KBM-7 (cell line): ENCODE measurements at places on chromosomes 16 and 17.

DNA sequence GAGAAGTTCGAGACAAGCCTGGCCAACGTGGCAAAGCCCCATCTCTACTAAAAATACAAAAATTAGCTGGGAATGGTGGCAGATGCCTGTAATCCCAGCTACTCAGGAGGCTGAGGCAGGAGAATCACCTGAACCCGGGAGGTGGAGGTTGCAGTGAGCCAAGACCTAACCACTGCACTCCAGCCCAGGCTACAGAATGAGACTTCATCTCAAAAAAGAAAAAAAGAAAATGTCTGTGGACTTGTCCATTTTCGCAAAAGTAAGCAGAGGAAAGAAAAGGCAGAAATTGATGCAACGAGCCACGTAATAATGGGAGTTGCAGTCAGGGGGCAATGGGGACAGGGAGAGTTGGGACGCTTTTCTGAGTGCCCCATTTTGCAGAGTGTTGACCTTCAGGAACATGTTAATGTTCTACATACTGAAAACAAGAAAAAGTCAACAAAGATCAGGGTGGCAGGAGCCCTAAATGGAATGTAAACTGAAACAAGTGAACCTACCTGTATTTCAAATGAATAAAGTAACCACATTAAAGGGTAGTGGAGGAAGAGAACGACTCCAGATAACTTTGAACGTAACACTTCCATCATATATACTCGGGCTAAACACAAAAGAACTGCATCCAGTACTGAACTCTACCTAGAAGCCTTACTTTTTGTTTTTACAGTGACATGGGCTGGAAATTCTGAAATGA, 76.4 kb downstream of the CNGB1 start:
- no peak for DNase-seq

- DNase-seq: no peak
Observed at GRCh38 chr16:80938004-80938878, 68.4 kb downstream of the CMC2 start.

DNA sequence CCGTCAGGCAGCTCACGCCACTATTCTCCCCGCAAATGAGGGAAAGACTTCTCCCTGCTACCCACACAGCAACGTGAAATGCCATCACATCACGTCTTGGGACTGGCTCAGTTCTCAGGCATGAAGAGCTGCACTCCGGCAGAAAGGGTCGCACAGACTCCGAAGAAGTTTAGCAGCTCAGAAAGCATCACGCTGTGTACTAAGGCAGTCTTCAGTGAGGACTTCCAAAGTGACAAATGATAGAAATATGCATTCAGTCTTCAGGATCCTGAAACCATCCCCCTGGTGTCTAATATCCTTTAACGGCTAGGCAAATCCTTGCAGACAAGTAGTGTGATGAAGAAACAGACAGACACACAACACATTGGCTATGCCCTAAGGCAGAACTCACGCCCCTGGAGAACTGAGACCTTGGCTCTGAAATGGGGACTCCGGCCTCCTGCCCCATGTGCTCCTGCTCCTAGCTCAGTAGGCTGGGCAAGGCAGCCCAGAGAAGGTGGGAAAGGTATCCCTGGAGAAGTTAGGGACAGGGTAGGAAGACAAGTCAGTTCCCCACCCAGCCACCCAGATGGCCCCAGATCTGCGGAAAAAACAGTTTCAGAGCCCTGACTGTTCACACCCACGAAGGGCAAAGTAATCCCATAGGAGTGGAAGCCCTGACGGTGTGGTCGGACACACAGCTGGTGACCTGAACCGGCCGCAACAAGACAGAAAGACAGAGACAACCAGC, 1.6 kb downstream of the XYLT1 start:
- DNase-seq: no peak

DNA sequence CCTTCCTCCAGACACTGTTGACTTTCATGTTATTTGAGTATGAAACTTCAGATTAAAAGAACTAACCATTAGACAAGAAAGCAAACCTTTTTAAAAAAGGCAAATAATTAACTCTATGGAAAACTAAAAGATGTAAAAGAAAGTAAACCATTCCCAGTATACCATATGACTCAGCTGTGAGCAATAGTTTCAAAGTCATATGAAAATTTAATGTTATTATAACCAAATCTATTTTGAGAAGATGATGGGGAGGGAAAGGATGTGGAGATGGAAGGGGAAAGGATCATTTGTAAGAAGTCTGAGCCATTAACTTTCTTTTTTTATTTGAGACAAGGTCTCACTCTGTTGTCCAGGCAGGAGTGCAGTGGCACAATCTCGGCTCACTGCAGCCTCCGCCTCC, 131.8 kb downstream of the IRX5 start:
- DNase-seq: no peak

GRCh38 chr17:83149029-83149725, 69.8 kb downstream of the METRNL start:
- no peak for DNase-seq

GRCh38 chr17:77749989-77750388, 208.5 kb upstream of the TNRC6C start:
- no peak for DNase-seq

DNA sequence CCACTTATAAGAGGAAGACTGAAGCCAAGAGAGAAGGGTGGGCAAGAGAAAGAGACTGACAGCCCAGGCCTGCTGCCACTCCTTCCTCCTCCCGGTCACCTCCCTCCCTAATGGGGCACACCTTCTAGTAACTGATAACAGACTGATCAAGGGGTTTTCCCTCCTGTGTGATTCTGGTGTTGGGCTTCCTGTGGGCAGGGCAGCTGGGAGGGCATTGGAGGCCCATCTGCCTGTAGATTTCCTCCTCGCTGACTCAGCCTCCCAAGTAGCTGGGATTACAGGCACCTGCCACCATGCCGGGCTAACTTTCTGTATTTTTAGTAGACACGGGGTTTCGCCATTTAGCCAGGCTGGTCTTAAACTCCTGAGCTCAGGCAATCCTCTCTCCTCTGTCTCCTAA, 16.2 kb downstream of the CA4 start:
- peak; percentile 63 for DNase-seq
